ENCODE measurements at places on chromosomes 1 and 21.
A peak's percentile ranks its signal among the peaks of the same experiment; 100 is the strongest.

- no peak for DNase-seq
Observed at GRCh38 chr1:53642215-53642555, 96.8 kb downstream of the GLIS1 start.

DNA sequence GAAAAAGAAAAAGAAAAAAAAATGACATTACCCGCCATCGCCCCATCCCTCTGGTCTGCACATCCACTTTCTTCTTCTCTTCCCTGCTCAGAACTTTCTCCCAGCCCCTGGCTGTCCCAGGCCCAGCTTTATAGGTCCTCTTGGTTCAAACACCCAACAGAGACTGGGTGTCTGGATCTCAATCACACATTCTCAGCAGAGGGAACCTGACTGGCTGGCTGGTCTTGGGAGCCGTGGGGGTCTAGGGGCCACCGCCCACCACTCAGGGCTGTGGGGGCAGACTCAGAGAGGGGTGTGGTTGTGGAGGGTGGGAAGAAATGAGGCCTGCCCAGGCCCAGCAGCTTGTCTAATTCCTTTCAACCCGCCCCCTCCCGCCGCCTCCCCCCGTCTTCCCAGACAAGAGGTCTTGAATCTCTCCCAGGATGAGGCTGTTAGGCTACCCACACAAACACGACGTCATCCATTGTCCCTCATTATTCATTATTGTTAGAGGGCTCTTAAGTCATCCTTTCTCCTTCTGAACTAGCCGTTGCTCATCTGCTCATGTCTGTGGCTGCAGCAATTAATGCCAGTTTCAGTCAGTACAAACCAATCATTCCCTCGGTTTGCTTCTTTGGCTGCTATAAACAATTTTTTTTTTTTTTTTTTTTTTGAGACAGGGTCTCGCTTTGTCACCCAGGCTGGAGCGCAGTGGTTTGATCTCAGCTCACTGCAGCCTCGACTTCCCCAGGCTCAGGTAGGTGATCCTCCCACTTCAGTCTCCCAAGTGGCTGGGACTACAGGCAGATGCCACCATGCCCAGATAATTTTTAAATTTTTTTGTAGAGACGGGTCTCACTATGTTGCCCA is 40.6 kb upstream of the CLIC4 start:
- DNase-seq = no peak

DNA sequence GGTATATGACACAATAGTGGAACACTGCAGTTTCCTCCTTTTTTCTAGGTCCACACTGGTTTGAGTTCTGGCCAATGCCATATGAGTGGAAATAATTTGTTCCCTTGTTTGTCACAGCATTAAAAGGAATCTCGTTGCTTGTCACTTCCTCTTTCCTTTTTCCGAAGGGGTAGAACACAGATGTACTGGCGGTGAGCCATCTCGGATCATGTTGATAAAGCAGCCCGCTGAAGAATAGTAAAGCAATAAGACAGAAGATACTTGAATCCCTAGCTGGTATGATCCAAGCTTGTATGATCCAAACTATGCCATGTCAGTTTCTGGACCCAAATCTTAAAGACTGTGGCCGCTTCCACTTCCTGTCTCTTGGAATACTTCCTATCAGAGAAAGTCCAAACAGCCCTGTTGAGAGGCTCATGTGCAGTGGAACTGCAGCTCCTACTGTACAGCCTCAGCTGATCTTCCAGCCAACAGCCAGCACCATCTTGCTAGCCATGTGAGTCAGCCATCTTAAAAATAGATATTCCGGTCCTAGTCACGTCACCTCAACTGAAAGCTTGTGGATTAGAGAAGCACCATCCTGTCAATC is 40.3 kb downstream of the CFHR5 start:
- no peak for DNase-seq

GRCh38 chr1:31154632-31155215 is 85.0 kb downstream of the NKAIN1 start:
- no peak for DNase-seq

DNA sequence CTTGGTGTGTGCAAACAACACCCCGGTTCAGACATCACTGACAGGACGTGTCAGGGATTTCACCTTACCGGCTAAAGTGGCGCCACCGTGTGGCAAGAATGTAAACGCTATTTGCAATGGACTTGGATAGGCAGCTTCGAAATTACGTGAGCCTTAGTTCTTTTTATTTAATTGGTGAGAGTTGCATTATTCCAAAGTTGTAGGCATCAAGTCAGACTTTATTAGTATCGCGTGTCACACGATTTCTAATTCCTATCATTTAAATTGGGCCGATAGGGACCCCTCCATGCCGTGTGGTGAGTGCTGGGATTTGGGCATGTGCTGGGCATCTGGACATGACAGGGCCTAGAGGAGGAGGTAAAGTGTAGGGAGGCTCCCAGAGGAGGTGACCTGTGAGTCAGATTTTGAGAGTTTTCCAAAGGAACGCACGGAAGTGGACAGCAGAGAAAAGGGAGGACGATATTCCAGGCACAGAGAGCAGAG is 14.5 kb upstream of the CPT2 start:
- peak; percentile 40 for DNase-seq

- no peak for DNase-seq
Observed at GRCh38 chr1:205012391-205013140, 30.4 kb upstream of the CNTN2 start.

DNA sequence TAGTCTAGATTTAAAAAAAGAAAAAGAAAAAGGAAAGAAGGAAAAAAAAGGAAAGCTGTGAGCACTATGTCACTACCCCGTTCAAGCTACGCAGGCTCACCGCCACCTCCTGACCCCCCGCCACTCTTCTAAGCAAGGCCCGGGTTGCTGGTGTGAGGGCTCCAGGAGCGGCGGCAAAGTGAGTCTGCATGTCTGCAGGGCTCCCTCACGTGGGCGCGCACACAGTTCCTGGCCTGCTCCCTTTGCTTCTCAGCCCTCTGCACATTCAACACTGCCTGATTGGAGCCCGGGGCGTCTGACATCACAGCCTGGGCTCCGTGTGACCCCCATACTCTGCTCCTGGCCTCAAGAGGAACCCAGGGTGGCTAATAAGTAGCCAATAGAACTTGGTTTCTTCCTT is 81.4 kb upstream of the TLR5 start:
- no peak for DNase-seq

- no peak for DNase-seq
Observed at GRCh38 chr1:217230412-217230811, 400.5 kb downstream of the GPATCH2 start.

GRCh38 chr1:17128361-17128760 is 9.1 kb upstream of the PADI2 start:
- DNase-seq = peak; percentile 93

DNA sequence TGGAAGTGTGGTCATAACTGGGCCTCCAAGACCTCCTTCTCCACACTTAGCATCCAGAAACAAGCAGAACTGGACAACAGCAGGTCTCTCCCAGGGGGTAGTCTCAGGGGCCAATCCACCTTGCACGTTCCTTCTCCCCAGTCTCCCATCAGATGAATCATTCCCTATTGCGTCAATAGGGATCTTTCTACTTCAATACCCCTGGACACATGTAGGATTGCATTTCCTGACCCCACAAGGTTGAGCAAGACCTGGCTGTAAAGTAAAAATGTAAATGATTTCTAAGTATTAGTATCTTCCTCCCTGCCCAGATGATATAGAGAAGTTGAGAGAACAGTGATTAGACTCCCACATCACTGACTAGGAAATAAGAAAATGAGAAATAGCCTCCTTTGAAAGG is 224.5 kb upstream of the CSF3R start:
- no peak for DNase-seq

DNA sequence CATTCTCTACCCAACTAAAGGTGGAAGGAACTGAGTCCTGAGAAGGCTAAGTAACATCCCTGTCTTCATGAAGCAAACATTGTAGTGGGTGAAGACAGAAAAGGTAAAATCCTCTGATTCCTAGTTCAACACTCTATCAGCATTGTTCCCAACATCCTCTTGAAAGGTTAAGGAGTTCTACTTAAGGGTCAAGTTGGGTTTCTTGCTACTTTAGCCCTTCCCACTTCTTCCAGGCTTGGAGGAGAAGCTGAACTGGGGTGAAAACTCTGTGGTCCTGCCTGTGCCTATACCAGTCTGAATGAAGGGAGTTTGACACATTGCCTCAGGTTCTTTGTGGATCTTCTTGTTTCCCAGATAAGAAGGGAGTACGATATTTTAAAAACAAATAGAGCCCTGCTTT is 54.1 kb downstream of the ATP2B4 start:
- no peak for DNase-seq

DNA sequence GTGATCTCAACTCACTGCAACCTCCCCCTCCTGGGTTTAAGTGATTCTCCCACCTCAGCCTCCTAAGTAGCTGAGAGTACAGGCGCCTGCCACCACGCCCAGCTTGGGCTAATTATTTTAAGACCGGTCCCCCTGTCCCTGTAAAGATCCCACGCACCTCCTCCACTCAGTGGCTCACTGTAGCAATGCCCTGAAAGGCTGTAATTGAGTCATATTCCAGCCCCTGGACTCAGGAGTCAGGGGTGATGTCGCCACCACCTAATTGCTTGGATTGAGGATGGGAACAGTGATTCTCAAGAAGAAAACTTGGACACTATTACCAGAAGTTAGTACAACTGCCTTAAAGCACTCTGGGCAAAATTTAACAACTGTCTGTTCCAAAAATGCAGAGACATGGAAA is 3.1 kb upstream of the EDARADD start:
- DNase-seq = no peak

GRCh38 chr21:42986125-42986783 is 11.9 kb downstream of the PKNOX1 start:
- no peak for DNase-seq

DNA sequence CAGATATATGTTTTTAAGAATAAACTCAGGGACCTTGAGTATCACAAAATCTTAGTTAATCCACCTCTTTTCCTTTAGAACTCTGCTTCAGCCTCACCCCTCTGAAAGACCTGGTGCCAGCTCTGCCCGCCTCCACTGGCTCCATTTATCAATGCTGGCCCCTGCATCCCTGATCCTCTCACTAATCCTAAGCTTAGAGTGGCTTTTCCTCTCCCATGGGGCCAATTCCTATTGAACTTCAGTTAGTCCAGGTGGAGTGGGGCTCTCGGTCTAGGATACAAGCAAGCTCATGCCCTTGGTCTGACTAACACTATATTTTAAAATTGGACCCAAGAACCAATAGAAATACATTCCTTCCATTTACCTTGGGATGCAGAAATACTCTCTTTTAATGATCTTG is 87.0 kb downstream of the RGS7 start:
- DNase-seq = peak; percentile 34

DNA sequence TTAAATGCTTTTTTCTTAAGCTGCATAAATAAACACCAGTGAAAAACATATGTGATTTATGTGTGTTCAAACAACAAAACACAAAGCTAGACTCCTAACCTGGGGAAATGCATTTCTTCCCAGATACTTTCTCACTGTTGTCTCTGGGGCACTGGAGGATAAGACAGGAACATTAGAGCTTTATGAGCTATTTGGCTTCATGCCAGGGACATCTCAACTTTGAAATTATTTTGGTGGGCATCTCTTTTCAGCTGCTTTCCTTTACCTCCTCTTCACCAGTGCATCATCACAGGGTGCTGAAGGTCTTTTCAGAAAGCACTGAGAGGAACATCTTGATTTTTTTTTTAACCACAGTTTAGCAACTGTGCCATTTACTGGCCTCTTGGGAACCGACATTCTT is 212.9 kb downstream of the DNM3 start:
- no peak for DNase-seq

DNA sequence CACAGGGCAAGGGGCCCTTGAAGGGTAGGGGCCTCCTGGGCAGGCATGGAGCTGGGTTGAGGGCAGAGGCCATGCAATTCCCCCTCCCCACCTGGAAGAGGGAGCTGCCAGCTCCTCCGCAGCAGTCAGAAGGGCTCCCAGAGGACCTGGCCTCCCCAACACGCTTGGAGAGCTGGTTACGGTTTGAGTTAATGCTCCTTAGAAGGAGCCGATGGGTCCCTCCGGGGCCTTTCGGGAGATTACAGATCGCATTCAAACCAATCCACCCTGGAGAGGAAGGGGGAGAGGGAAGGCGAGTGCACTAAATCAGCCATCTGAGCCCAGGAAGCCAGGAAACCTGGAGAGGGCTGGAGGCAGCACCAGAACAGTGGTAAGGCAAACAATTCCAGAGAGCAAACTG is 106.3 kb upstream of the CSF3R start:
- no peak for DNase-seq

DNA sequence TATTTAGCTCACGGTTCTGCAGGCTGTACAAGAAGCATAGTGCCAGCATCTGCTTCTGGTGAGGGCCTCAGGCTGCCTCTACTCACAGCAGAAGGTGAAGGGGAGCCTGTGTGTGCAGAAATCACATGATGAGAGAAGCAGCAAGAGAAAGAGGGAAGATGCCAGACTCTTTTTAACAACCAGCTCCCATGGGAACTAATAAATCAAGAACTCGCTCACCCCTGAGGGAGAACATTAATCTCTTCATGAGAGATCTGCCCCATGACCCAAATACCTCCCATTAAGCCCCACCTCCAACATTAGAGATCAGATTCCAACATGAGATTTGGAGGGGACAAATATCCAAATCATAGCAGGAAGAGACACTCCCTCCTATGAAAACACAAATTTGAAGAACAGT is 74.1 kb downstream of the OLFML2B start:
- no peak for DNase-seq

DNA sequence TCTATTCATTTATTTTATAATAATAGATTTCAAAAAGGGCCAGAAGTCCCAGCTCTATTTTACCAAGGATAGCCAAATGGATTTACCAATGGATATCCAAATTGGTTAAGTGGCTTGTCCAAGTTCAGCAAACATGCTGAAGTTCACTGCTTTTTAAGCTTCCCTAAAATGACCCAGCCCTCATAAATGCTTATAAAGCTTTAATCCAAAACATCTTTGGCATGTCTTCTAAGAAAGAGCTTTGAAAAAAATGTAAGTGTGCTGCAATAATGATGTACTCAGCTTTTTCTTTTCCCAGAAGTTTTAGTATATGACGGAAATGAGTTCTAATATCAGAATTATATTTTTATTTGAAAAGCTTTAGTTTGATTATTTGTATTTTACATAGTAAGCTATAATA is 451.5 kb upstream of the ADAMTS5 start:
- no peak for DNase-seq

DNA sequence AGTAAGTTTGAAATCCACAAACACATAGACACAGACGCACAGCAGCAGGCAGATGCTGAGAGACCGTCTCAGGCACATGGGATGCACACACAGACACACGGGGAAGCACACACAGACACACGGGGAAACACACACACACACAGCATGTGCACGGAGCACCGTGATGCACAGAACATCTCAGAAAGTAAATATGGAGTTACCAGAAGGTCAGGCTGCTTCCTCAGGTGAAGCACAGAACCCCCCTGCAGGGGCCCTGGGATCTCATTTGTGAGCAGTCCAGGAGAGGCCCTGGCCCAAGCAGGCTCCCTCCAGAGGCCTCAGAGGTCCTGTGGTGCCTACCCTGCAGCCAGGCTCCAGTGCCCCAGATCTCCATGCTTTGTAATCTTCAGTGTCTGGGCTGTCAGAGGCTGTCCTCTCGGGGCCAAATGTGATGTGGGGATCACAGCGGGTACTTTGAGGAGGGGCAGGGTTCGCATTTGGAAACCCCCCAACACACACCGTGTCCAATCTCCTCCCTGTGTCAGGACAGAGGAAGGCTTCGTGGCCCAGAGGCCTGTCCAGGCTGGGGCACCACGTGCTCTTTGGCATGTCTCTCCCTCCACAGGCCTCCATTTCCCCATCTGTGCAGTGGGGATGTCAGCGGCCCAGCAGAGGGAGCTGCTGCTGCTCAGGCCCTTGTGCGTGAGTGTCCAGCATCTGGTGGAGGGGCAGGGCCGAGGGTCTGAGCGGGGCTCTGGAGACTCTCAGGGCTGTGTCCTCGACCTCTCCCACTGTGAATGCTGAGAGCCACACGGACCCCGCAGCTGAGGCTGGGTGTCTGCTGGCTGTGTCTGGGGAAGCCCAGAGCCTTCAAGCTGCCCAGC is 23.0 kb upstream of the PRSS38 start:
- DNase-seq = no peak

- no peak for DNase-seq
Observed at GRCh38 chr1:55143684-55144083, 71.5 kb downstream of the USP24 start.
